HFF-Myc (cell line): ENCODE measurements at places on chromosomes 5 and 9.

GRCh38 chr9:69811351-69811868 lies 9.2 kb upstream of the CFAP95 start:
- DNase-seq = no peak

- DNase-seq = no peak
Observed at GRCh38 chr9:93087971-93088655, 7.9 kb upstream of the CARD19 start.

- no peak for DNase-seq
Observed at GRCh38 chr5:158223054-158223600, 364.2 kb upstream of the CLINT1 start.

DNA sequence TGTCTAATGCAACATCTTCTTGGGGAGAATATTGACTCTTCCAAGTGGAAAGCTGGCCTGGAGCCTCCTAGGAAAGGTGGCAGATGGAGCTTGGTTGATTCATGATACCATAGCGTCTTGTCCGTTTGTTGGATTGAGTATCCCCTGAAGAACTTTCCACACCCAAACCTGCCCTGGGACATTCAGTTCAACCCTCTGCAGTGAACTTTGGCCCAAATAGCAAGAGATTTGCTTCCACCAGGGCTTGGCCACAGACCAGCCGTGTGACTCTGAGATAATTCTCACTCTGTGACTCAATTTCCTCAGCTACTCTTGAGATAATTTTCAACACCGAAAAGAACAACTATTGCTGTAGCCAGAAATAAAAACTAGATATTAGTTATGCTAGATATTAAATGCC lies 108.0 kb upstream of the RAD23B start:
- no peak for DNase-seq

DNA sequence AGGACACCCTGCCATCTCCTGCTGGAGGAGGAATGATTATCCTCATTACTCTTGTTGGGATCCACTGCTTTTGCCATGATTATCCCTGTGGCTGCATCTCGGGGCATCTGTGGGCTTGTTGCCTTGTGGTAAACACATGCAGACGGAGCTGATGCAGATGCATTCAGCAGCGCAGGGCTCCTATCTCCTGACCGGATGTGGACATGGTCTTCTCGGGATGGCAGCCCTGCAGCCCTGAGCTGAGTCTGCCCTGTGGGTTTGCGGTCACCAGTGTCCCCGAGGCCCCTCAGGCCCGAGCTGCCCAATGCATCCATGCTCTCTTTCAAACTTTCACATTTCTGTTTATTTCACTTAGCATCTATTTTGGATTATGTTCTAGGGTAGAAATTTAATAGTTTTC lies 250.4 kb upstream of the IRX1 start:
- no peak for DNase-seq

GRCh38 chr5:67094476-67095300 lies 101.9 kb downstream of the CD180 start:
- peak; percentile 27 for DNase-seq

DNA sequence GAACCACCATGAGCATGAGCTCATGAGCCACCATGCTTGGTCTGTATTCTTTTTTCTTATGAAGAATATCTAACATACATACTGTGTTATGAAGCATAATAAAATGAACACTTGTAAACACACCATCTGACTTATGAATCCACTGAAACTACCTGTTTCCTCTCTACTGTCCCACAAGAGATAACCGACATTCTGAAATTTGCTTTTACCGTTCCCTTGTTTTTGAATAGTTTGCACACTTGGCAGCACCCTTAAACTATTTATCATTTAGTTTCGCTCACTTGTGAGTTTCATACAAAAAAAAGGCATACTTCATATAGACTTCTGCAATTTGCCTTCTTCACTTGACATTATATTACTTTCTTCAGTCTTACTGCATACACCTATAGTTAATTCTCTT lies 8.9 kb downstream of the LARS1 start:
- no peak for DNase-seq

DNA sequence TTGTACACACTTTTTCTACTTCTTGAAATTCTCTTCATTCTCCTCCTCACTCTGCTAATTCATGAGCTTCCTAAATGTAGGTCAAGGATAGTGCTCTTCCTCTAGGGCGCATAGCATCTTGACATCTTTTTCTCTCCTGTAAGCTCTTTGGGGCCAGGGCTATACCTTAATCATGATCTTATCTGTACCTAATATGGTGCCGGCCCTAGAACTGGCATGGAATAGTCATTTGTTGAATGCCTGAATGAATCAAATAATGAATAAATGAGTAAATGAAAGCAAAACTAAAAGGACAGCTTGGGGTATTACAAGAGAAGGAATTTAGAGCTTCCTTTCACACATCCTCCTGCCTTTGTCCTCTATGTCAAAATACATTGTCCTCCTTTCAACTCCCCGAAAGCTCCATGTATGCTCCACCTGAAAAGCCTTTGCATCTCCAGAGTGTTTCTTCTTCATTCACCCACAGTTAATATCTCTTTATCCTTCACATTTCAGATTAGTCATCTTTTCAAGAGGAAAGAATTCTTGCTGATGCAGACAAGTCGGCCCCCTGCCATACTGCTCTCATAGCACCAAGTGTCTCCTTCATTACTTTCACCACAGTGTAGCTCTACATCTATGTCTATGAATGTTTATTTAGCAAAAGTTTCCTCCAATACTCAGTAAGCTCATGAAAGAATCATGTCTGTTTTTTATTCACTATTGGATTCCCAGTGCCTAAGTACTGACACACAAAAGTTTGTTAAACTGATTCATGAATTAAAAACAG lies 16.4 kb upstream of the PPP2R2B start:
- no peak for DNase-seq

GRCh38 chr5:174235221-174236011 lies 189.9 kb downstream of the NSG2 start:
- no peak for DNase-seq

- no peak for DNase-seq
Observed at GRCh38 chr9:84285381-84285780, 55.2 kb downstream of the SLC28A3 start.

GRCh38 chr5:35990520-35990919 lies 670 bp downstream of the UGT3A1 start:
- no peak for DNase-seq

DNA sequence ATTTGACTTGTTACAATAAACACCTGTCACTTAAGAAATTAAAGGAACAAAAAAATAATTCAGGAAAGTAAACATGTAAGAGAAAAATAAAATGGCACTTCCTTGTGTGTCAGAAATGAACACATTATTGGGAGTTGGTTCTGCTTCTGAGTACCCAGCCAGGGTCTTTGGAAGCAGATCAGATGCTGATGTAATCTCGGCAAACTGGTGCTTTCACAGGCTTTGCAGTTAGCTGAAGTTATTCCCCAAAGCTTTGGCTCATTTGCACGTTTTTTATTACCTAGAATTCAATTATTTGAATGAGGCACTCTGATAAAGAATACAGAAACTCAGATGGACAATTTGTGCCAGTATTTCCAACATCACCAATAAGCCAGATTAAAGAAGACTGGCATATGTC lies 10.9 kb downstream of the CDH18 start:
- DNase-seq = no peak

DNA sequence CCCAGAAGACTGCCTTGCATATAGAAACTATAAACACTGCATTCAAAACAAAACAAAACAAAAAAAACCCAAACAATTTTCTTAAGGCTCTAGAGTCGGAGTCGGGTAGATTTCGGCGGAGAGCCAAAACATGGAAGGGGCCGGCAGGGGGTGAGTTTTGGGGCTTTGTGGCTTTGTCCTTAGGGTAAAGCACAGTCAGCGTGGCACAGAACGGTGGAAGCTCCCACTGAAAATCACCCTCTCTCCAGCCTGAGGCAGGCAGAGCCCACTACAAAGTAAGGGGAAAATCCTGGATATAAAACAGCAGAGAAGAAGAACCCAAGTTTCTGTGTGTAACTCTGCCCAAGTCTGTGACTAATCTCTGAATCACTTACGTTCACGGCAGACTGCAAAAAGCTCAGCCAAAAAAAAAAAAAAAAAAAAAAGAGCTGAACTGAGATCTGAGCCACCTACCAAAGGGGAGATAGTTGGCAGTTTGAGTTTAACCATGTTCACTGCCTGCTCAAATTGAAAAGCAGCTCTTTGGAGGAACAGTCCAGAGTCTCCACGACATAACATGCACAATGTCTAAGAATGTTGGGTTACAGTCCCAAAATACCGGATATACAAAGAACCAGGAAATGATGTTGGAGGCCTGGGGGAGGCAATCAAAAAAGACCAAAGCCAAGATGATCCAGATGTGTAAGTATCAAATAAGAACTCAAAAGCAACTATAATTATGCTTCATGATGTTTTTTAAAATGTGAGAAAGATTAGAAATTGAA lies 26.6 kb upstream of the OR2K2 start:
- DNase-seq = peak; percentile 70

DNA sequence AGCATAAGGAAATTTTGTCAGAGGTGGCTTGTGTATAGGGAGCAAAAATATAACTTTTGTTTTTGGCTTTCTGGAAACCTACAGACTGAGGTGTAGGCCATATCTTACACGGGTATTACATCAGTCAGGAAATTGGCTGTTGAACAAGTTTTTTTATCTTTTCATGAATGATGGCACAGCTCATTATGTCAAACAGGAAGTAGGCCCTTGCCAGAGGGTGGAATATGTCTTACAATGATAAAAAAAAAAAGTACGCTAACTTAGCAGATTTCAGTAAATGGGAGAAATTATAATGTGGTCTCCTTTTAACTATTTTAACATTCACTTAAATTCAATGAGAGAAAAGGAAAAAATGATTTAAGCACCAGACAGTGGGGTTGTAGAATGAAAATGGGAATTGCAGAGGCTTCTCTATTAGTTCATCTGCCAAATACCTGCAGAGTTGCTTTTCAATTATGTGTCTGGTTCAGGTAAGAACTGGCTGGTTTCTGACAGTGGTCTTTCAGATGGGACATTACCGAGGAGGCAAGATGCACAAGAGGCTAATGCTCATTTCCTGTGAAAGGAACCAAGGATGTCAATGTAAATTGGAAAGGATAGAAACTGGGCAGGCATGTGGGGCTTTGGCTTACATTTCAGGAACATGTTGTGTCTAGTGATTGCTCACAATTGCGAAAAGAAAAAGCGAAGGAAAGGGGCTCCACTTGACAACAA lies 169.9 kb downstream of the NNT start:
- no peak for DNase-seq

- DNase-seq = no peak
Observed at GRCh38 chr9:129379886-129380285, 201.8 kb upstream of the IER5L start.

DNA sequence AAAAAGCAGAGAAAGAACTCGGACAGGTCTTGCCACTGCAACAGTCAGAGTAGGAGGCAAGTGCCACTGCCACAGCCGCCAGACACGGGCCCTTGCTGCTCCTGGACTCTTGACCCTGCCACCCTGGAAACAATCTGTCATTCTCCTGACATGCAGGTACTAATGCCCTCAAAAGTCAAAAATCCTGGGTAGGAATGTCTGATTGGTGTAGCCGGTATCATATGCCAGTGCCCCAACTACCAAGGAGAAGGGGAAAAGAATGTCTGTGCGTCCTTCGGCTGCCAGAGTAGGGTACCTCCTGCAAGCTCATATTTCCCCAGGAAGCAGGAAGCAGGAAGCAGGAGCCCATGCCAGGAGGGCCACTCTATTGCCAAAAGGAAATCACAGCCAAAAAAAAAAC lies 30.5 kb upstream of the F2RL1 start:
- DNase-seq = no peak

DNA sequence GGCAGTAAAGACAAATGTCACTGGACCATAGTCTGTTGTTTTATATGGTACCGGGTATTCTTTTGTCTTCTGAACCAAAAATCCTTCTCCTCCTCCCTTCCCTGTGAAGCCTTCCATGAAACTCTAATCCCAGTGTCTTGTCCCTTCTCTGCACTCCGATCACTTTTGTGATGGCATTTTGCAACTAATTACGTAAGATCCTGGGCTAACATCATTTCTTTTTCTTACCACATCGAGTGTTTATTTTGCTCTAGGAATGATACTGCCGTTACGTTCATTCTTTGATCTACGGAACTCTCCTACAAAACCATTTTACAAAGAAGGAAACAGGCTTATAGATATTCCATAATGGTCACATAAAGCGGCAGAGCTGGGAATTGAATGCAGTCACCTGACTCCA lies 33.7 kb downstream of the SNX18 start:
- no peak for DNase-seq
